ENCODE measurements at places on chromosomes 7 and 10.

DNA sequence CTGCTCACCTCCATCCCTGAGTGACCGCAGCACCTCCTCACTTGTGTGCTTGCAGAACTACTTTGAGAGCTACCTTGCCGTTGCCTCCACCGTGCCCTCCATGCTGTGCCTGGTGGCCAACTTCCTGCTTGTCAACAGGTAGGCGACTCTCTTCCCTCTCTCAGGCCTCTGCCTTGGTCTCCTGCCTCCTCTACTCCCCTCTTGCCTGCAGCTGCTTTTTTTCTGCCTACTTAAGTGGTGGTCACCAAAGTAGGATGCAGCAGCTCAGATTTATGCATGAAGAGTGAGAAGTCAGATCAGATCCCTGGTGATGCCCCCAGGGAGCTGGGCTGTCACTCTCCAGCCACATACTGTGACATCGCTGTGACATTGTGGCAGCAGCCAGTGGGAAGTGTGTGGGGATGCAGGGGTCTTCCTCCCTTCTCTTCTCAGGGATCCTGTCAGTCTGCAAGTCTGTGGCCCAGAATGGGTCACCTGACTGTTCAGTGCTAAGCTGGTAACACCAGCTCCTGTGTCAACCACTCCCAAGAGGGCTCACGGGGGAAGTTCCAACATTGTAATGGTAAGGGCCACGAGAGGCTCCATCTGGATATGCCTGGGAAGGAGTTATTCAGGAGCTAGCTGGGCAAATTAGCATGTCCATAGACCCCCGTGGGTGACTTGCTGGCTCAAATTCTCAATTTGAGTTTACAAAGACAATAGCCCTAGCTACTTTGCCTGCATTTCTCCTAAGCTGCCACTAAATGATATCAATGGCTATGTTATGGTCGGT is 25.3 kb downstream of the SLC29A3 start:
- no peak for DNase-seq

- DNase-seq: no peak
Measured at GRCh38 chr7:6306471-6306870, 34.0 kb upstream of the CYTH3 start.

- no peak for DNase-seq
Measured at GRCh38 chr10:131947631-131948347, 33.9 kb downstream of the BNIP3 start.

DNA sequence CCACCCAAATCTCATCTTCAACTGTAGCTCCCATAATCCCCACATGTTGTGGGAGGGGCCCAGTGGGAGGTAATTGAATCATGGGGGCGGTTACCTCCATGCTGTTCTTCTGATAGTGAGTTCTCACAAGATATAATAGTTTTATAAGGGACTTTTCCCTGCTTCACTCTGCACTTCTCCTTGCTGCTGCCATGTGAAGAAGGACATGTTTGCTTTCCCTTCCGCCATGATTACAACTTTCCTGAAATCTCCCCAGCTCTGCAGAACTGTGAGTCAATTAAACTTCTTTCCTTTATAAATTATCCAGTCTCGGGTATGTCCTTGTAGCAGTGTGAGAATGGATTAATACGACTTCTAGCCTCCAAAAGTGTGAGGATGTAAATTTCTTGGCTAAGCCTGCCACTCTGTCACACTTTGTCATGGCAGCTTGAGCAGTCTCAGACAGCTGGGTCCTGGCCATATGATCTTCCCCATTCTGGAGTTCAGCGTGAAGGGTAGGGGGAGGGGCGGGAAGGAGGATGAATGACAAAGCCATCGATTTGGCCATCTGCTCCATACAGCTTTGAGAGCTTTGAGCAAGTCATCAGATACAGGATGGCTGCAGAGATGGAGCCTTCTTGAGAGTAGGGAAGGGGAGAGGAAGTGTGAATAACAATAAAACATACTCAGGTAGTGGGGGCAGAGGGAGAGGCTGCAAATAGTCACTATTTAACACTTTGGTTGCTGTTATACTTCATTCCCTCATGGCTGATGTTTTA is 19.1 kb upstream of the INPP5F start:
- DNase-seq: no peak

GRCh38 chr7:137961200-137962177 is 40.4 kb downstream of the CREB3L2 start:
- DNase-seq: no peak

GRCh38 chr7:141276031-141276430 is 202.2 kb downstream of the TMEM178B start:
- DNase-seq: no peak

DNA sequence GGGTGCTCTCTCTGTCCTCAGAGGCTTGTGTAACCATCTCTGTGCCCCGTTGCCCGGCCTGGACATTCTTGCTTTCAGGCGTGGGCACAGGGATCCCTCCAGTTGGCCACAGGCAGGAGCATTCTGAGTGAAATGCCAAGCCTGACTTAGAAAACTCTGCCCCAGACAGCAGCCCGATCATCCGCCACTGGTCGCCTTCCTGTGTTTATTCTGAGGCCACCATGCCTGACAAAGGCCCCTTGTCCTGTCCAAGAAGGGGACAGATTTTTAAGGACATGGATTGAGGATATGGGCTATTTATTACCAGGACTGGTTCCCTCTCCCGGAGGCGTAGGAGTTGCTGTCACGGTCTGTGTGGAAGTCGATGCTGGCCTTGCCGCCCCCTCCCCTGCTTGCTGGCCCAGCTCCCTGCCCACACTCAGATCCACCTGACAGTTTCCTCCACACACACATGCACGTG is 54.3 kb downstream of the SPOCK2 start:
- DNase-seq: no peak
